NCI-H1694 treated with DMSO at 0.1 percent for 48 hours (cell line): ENCODE measurements at places on chromosomes 5 and 9.

DNA sequence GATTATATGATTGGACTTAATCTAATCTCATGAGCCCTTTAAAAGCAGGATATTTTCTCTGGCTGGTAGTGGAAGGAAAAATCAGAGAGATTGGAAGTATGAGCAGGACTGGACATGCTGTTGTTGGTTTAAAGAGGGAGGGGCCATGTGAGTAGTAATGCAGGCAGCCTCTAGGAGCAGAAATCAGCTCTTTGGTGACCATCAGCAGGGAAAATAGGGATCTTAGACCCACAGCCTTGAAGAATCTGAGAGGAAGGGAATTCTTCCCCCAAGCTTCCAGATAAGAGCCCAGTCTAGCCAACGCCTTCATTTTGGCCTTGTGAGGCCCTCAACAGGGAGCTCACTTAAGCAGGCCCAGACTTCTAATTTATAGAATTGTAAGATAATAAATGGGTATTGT is 9.5 kb downstream of the SH3GL2 start:
- no peak for DNase-seq

DNA sequence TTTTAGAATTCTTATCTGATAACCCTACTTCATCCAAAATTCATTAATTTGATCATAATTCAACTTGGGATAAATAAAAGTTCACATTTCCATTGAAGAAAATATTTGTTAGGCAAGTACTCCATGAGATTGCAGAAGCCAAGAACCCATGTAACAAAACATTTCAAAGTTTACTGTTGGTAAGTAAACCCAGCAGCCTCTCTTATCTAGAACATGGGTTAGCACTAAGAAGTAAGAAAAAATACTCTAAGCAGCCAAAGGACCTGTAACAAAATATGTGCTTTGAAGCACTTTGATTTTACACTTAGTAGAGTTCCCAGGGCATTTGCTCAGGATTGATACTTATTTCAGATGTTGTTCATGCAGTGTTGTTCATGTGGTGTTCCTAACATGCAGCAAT is 8.7 kb downstream of the MAP3K1 start:
- no peak for DNase-seq

GRCh38 chr5:158716668-158717067 is 383.0 kb downstream of the EBF1 start:
- no peak for DNase-seq

- DNase-seq = no peak
These were observed 75.8 kb downstream of the GHR start for GRCh38 chr5:42499016-42499415.

DNA sequence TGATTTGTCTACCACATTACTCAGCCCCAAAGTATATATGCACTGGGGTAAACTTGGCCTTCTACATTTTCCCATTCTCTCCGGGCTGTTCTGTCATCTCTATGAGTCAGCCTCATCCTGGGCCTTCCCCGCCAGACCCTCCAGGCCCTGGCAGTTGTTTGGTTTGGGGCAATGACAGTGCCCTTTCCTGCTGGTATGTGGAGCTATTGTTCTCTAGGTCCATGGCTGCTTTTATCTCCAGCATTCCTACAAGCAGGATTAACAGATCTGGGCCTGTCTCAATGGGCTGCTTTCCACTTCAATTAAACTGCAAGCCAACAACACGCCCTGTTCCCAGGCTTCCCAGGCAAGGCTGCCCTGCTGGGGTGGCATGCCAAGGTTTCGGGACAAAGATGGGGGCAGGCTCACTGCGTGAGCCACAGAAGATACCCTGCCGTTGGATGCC is 136.4 kb downstream of the SLIT3 start:
- DNase-seq = no peak

DNA sequence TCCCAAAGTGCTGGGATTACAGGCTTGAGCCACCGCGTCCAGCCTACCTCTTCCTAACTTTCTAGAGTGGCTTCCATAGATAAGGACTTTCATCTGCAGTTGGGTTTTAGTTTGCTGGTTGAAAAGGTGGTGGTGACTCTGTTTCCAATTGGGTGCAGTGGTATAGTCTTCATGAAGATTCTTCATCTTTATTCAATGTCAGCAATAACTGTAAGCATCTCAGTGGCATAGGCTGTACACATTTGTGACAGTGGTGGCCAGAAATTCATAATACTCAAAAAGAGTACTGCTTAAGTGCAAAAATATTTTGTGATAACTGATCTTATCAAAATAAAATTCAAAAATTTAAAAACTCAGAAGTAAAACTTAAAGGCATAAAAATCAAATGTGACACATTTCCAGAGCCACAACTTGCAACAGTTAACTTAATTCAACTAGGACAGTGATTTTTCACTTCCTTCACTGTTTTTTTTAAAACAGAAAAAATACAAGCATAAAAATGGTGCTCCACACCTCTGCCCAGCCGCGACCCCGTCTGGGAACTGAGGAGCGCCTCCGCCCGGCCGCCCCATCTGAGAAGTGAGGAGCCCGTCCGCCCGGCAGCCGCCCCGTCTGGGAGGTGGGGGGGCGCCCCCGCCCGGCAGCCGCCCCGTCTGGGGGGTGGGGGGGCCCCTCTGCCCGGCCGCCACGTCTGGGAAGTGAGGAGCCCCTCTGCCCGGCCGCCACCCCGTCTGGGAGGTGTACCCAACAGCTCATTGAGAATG is 56.4 kb upstream of the CDK5RAP2 start:
- DNase-seq = no peak
